Stimulated activated CD4-positive, alpha-beta T cell treated with anti-CD3 and anti-CD28 coated beads, TNF-alpha, amount 100 ng/mL, for 1 hour (primary cell): ENCODE measurements at places on chromosomes 1 and 21.

DNA sequence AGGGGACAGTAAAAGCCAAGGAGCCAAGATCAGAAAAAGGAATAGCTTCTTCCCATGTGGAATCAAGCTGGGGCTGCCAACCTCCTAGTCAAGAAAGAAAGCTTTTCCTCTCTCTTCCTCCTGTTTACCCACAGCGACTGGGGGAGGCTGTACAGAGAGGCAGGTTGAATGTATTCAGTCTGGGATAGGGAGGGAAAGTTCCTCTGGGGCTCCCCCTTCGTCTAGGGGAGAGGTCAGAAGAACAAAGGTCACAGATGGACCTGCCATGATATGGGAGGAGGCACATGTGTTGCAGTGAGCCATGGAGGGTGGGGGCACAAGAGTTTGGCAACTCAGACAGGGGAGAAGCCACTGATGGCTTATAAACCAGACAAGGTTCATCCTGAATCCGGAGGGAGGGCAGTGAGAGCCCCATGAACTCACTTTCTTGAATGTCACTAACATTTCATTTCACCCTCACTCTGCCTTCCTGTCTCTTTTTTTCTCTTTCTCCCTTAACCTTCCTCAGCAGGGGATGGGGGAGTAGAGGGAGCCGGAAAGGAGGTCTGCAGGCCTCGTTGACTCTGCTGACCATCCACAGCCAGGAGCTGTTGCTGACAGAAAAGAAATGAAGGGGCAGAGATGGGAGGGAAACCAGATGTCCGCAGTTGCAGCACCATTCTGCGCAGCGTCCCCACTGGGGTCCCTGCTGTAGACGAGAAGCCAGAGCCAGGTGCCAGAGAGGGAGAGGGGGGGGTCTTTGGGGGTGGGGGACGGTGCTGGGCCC is 61.1 kb downstream of the PLXNA2 start:
- DNase-seq: no peak

DNA sequence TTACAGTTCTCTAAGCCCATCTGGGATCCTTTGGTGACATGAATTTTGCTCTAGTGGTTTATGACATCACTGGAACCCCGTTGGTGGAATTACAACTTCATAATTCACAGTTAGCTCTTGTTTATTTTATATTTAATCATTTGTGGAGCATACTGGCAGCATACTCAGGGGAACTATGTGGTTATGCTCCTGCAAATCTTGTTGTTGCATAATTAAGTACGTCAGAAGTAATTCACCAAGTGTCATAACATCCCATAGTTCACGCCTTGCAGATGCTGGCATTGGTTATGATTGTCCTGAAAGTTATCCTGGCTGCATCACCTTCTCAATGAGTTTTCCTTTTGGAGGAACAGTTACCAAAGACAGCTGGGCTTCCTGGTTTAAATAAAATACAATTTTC is 16.5 kb downstream of the PRRX1 start:
- DNase-seq: no peak

- no peak for DNase-seq
Measured at GRCh38 chr1:54372978-54373377, 33.2 kb downstream of the SSBP3 start.

DNA sequence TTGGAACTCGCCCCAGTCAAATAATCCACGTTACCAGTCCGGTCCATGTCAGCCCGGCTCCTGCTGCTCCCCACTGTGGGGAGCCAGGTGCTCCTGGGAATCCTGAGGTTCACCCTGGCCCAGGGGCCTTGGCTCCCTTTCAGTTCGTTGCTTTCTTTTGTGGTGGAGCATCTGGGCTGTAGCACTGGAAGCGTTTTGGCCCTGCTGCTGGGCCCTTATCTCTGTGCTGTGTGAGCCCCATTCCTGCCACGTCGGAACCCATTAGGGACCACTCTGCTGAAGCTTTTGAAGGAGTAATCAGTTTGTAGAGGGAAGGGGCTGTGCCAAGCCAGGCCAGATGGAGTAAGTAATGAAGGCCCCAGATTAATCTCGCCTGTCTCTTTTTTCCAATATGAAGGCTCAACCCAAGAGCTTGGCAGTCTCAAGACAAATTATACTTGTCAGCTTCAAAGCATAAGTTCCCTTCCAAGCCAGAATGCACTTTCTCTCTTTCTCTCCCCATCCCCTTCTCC is 82.3 kb downstream of the PGM1 start:
- no peak for DNase-seq

DNA sequence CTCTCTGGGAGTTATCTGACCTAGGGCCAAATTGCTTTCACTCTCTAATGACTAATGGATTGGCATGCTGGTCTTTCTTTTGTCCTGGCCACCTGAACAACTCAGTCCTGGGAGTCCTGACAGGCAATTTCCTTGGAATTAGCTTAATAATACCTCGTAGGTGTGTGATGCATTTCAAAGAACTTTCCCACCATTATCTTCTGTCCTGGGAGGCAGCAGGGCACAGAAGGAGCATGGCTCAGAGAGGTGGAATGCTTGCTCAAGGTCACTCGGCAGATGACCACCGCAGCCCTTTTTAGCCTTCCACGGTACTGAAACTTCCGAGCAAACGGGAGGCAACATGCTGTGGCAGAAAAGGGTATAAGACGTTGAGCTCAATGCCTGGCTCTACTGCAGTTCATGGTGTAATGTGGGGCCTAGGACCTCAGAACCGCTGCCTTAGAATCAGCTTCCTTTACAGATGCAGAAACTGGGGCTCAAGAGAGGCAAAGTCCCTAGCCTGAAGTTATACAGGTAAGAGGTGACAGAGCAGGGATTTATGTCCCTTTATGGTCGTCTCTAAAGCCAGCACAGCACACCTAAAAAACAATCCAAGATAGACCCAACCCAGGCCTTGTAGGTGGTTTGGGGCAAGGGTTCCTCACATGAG is 3.2 kb downstream of the ID3 start:
- DNase-seq: no peak

DNA sequence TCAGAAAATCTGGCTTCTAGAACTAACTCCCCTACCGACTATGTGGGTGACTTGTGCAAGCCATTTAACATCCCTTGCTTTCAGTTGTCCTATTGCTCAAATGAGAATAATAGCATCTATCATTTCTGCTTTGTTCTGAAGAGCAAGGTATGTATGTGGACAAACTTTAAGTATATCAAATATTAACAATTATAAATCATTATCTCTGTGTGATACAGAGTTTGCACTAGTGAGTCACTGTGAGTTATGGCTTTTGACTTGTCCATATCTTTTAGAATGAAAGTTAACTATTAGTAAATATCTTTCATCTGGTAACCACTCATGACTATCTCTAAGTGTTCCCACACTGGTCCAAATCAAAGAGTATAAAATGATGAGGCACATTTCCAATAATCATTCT is 812.9 kb upstream of the ADGRL2 start:
- DNase-seq: no peak

DNA sequence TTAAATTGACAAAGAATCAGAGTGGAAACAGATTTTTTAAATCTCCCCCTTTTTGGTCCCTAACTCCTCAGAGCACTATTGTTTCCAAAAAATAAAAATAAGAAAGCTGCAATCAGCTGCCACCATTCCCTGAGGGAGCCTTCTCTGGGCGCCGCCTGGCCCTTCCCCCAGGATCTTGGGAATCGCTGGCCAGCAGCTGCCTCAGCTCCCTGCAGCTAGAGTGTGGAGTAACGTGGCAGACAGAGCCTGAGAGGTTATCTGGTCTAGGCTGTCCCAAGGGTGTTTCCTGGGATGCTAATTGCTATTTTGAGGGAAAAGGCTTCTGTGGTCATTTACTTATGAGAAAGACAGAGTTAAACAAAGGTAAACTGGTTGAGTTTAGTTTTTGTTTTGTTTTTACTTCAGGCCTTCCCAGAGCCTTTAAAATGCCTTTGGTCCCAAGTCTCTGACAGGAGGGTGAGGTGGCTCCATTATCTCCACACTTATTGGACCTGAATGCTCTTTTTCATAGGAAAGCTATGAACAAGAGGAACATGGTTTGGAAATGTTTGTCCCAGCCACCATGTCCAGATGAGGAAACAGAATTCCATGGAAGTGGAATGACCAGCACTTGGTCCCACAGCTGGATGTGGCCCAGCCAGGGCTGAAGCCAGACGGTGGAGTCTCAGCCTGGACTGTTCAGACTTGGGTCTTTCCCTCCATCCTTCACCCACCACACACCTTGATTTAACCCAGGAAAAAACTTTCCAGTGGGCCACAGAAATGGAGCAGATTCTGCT is 14.1 kb upstream of the KIAA1614 start:
- DNase-seq: no peak

DNA sequence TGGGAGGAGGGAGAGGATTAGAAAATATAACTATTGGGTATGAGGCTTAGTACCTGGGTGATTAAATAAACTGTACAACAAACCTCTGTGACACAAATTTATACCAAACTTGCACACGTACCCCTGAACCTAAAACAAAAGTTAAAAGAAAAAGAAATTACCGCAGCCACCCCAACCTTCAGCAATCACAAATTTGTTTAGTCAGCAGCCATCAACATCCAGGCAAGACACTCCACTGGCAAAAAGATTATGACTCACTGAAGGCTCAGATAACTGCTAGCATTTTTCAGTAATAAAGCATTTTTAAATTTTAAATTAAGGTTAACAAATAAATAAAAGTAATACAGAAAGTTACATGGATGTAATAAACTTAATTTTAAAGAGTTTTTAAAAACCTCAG is 14.4 kb upstream of the DEPDC1 start:
- DNase-seq: no peak

- no peak for DNase-seq
Measured at GRCh38 chr1:57550092-57550491, 126.2 kb upstream of the DAB1 start.

DNA sequence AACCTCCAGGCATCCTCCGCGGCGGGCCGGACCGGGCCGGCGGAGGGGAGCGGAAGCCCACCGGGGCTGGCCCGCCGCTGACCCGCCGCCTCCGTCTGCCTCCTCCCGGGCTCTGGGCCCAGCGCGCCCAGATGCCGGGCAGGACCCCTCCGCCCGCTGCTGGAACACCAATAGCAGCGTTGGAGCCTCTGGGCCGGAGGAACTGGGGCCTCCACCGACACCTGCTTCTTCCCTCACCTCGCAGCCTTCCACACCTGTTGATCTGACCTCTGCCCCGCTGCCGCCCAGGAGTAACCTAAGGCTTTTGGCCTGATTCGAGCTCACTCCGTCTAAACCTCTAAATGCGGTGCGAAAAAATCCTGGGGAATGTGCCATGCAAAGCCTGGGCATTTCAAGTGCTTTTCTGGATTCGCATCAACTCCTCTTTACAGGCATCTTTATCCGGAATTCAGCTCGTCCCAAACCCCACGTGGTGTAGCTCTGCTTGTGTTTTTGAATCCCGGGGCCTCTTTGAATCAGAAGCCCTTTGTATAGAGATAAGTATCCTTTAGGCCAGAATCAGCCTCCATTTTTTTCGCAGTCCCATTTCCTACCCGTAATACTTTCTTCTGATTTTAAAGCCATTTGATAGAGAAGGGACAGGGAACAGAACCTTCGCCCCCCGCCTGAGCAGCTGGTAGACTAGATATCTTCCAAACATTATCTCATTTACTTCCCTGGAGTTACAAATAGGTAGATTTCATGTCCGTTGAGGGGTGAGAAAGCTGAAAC is 680 bp upstream of the CNN3 start:
- DNase-seq: no peak

DNA sequence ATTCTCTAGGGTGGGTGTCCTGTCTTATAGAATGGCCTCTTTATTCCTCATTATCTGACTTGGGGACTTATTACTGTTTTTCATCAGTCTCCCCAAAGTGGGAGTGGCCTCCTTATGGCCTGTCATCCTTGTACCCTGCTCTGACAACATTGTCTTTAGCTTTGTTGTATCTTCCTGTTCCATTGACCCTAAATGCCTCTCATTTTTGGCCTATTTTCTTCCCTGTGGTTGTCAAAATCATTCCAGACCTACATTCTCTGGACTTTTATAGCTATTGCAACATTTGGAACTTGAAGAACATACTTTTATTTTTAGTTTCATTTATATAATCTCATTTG is 9.7 kb downstream of the SFT2D2 start:
- DNase-seq: no peak

DNA sequence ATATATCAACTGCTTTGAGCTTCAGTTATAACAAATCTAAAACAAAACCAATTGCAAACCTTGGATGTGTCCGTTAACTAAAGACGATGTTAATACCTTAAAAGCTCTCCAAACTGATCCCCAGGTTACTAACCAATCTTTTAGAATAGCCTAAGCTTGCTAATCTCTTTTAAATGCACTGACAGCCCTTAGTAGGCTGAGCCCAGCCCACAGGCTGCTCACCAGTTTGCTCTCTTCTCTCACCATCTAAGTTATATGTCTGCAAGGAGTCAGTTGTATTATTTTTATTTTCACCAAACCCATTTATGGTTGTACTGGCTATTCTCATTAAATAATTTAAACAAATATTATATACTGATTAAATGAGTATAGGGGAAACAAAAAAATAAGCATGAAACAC is 199.5 kb downstream of the ADGRL2 start:
- DNase-seq: no peak

DNA sequence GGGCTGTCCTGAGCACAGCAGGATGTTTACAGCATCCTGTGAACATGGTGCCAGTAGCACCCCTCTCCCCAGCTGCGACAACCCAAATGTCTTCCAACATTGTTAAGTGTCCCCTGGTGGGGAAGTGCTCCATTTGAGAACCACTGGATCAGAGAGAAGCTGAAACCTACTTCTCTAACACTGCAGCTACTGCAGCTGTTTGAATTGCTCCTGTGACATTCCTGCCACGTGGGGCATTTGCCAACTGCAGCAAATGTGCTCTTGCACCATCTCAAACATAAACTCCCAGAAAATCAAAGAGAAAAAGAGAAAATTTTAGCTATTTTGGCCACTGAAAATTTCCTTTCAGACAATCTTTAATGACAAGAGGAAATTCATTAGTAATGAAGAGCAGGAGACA is 11.0 kb downstream of the SLC2A5 start:
- DNase-seq: no peak

DNA sequence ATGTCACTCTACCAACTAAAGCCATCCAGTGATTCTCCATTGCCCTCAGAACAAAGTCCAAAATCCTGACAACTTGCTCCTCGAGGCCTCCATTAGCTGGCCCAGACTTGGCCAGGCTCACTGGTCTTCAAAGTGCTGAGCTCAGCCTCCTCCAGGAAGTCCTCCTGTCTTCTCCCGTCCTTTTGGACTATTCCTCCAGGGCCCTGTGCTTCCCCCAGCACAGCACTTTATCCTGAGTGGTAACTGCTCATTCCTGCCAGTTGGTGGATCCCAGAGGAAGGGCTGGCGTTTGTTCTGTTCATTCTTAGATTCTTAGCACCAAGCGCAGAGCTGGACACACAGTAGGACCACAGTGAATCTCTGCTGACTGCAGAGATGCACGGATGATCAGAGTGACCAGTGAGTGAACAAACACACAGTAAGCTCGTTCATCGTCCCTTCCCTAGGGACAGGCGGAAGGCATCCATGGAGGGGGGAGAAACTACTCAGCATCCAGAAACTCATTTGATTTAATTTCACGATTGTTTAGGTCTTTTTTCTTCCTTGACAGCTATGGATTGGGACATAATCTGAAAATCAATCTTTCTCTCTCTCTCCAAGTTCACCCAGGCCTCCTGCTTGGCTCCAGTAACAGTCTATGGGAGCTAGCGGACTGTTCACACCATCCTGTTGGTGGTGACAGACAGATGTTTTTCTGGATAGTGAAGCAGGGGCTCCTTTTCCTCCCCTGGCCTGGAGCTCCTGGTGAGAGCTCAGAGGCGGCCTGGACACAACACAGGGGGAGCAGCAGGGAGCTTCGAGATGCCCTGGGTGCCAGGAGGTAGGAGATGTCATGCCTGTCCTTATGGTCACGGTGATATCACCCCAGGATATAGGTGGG is 180.2 kb downstream of the PTPRU start:
- no peak for DNase-seq

- no peak for DNase-seq
Measured at GRCh38 chr21:37877171-37877570, 39.1 kb downstream of the KCNJ6 start.

GRCh38 chr1:238329671-238330070 is 438.9 kb upstream of the ZP4 start:
- DNase-seq: no peak
